ENCODE measurements at places on chromosomes 5 and 9. TPM values are rescaled to one million over a fixed set of nuclear protein-coding genes. Genes with fewer than 3 reads are reported as not detected.

Gene ASS1
- 359 TPM for total RNA-seq

Gene SH3RF2
- 0.59 TPM for total RNA-seq

Gene TAF11L10
- total RNA-seq, result not detected

Gene PIP5K1B
- total RNA-seq, result not detected

Gene SMIM33
- not detected for total RNA-seq

Gene DCTN4
- 33.4 TPM for total RNA-seq

Gene GABRB2
- total RNA-seq, result not detected

Gene GARNL3
- 2.6 TPM for total RNA-seq

Gene MPDZ
- total RNA-seq, result 68.1 TPM

Gene PCDHGB1
- total RNA-seq, result 2.4 TPM

Gene ACSL6
- total RNA-seq, result 0.12 TPM

Gene PAPPA
- total RNA-seq, result 62.5 TPM

Gene SLC46A2
- total RNA-seq, result not detected

Gene FGFR4
- 0.12 TPM for total RNA-seq

Gene CTNNAL1
- 171 TPM for total RNA-seq

Gene VCAN
- total RNA-seq, result 735 TPM

Gene GDNF
- total RNA-seq, result 0.35 TPM

All from smooth muscle cell of the coronary artery (primary cell).